ENCODE measurements at places on chromosomes 12 and 14.

GRCh38 chr12:131177599-131177998, 223.9 kb downstream of the ADGRD1 start:
- no peak for DNase-seq

- DNase-seq, result no peak
These were observed 92.8 kb downstream of the FRMD6 start for GRCh38 chr14:51744372-51745130.

- DNase-seq, result no peak
These were observed 405.5 kb downstream of the MDGA2 start for GRCh38 chr14:47269756-47270492.

GRCh38 chr12:100229036-100229635, 28.5 kb downstream of the ACTR6 start:
- no peak for DNase-seq

- DNase-seq, result peak; percentile 14
These were observed 2.4 kb downstream of the DHH start for GRCh38 chr12:49092086-49092815.

DNA sequence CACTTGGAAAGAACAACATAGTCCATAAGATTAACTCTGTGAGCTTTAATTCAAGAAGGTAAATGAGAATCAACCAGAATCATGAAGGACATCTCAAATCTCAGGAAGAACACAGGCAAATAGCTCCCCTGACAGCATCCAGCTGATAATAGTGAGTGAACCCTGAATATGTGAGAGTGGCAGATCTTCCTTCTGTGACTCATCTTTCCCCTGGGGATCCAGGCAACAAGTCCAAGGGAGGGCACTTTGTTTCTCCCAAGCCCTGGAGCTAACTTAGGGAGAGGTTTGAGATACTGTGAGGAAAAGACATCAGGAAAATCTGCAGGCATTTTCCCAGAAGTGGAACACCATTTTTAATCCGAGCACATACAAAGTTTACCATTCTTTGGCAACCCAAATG, 763.9 kb upstream of the MGAT4C start:
- no peak for DNase-seq

DNA sequence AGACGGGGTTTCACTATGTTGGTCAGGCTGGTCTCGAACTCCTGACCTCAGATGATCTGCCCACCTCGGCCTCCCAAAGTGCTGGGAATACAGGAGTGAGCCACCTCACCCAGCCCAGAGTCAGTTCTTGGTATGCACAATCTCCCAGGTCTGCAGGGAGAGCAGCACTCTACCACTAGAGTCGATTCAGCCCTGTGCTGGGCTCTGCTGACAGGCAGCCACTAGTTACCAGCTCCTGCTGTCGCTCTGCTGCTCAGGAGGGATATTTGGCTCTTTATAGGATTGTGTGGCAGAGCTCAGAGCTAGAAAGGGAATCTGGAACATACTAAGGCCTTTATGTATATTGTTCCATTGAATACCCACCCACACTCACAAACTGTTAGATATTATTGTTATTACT, 44.3 kb downstream of the SPTB start:
- no peak for DNase-seq

DNA sequence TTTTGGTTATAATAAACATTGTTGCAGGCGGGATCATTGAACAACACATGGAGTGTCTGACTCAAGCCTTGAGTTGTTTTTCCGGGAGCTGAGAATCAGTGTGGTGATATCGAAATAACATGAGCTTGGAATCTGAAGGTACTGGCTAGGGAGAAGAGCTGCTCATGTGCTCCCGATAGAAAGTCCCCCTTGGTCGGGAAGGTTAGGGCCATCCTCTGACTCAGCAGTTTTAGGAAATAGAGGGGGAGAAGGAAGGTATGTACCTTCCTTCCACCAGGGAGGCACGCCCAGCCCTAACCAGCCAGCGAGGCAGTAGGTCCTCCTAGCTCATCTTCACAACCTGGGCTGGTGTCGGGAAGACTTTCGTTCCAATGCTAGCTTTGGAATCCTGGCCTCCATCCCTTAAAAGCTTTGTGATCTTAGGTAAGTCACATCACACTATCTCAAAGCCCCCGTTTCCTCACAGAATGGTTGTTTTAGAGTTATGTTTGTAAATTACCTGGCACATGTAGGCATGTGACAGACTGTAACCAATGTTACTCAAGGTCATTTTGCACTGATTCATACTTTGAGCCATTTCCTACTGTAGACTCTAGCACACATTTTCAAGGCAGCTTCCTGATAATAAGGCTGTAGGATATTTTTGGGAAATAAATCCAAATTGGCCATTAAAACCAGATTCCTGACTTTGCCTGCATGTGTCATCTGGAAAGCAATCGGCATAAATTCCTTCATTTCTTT, 1.9 kb upstream of the RAB35 start:
- DNase-seq, result no peak

GRCh38 chr14:104872469-104873341, 7.6 kb downstream of the CEP170B start:
- DNase-seq, result no peak

GRCh38 chr12:21933656-21934055, 7.6 kb downstream of the ABCC9 start:
- DNase-seq, result no peak

DNA sequence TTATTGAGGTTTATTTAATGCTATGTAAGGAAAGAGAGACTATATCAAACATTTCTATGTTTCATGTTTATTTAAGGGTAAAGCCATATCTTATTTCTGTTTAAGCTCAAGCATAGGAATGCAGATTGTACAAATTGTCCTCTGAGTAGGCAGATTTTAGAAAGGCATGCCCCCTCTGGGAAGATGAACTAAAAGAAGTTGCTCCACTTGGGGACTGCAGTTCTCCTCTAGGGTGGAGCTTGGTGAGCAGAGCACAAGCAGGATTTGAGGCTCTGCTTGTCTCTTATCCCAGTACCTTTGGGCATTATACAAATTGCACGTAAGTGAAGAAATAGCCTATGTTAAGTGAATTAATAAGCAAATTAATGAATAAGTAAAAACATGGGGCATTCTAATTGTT, 96.2 kb upstream of the PDE3A start:
- no peak for DNase-seq

GRCh38 chr14:56162476-56162875, 44.3 kb downstream of the PELI2 start:
- DNase-seq, result no peak

- DNase-seq, result peak; percentile 36
These were observed 7.2 kb upstream of the C1R start for GRCh38 chr12:7099290-7099996.

- no peak for DNase-seq
These were observed 11.4 kb upstream of the ORAI1 start for GRCh38 chr12:121614872-121615467.

GRCh38 chr12:64696080-64696741, 63.0 kb downstream of the GNS start:
- DNase-seq, result peak; percentile 46

GRCh38 chr12:727321-727720, 25.1 kb upstream of the WNK1 start:
- DNase-seq, result no peak

- DNase-seq, result no peak
These were observed 98.0 kb downstream of the SAMD4A start for GRCh38 chr14:54664961-54665360.

- DNase-seq, result no peak
These were observed 26.1 kb upstream of the FOXN3 start for GRCh38 chr14:89443042-89443629.

GRCh38 chr12:49645146-49646039, 22.0 kb downstream of the PRPF40B start:
- DNase-seq, result no peak

DNA sequence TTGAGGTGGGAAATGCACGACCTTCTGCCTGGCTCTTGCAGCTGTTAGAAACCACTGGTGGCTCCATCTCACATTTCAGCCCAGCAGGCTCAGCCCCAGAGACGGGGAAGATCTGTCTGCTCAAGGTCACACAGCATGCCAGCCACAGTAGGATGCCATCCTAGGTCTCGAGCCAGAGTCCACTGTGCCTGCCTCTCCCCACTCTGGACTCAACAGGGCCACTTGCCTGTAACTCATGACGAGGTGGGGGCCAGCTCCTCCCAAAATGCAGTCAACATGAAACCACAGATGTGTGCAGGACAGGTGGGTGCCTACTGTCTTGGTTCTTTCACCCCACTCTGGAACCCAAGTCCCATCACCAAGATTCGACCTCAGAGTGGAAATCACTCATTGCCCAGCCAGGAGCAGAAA, 23.2 kb downstream of the BCL11B start:
- DNase-seq, result no peak

DNA sequence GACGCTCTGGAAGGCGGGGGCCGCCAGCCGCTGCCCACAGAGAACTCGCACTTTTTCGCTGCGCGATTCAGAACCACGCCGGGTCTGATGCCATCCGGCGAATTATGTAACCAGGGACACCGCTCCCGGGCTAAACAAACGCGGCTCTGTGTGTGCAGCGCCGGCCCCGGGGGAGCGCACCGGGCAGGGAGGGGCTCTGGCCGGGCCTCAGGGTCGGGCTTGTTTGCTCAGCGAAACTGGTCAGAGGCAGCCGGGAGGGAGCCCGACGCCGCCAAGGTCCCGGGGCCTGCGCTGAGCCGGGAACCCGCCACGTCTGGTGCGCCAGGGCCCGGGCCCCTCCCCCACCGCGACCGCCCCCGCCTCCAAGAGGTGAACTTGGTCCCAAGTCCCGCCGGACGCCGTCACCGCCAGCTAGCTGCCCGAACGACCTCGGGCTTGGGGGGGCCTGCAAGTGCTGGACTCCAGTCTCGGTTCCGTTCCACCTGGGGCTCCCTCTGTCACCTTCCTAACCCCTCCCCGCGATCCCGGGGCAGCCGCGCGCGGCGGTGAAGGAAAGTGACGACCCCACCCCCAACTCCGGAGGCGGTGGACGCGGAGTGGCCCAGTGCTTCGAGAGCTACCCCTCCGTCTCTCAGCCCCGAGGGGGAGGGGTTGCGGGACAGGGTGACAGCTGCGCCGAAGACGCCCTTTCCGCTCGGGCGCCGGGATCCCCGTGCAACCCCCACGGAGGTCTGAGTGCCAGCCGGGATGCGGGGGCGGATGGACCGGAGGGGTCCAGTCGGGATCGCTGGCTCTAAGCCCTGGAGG, 848 bp downstream of the CTDSP2 start:
- peak; percentile 25 for DNase-seq

GRCh38 chr14:55129428-55130195, 560 bp downstream of the LGALS3 start:
- no peak for DNase-seq

DNA sequence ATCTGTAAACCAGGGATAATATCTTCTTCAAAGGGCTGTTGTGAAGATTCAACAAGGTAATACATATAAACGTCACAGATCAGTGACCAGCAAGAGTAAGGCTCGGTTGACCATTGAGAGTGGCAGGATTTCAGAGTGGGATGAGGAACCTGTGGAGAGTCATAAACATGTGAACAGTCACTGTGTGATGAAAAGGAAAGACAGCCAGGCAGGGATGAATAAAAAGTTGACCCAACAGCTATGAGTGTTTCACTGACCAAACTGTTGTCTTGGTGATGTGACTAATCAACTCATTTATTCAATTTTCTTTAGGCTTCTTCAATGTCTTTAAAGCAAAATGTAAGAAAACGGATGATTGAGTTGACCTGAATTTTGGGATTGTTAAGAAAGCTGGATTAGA, 8.6 kb upstream of the FRMD6 start:
- DNase-seq, result no peak

- no peak for DNase-seq
These were observed 6.6 kb upstream of the ADGRD1 start for GRCh38 chr12:130947028-130947613.

DNA sequence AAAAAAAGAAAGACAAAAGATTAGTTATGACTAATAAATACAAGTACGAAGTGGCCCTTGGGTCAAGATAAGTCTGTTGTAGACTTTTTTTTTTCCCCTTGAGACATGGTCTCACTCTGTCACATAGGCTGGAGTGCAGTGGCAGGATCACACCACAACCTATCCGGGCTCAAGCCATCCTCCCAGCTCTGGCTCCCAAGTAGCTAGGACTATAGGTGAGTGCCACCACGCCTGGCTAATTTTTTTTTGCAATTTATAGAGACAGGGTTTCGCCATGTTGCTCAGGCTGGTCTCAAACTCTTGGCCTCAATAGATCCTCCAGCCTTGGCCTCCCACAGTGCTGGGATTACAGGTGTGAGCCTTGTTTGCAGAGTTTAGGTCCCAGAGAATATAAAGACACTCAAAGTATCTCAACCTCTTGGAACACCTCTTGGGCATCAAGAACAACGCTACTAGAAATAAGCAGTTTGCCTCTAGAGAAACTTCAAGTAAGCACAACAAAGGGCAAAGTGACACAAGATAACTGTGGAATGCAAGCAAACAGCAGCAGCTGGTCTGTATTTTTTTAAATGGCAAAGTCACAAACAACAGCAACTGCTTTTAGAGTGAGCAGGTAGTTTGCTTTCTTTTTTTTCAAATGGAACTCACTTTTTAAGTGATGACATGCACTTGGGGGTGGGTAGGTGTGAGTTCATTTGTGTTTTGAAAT, 3.9 kb upstream of the MDM2 start:
- DNase-seq, result no peak

DNA sequence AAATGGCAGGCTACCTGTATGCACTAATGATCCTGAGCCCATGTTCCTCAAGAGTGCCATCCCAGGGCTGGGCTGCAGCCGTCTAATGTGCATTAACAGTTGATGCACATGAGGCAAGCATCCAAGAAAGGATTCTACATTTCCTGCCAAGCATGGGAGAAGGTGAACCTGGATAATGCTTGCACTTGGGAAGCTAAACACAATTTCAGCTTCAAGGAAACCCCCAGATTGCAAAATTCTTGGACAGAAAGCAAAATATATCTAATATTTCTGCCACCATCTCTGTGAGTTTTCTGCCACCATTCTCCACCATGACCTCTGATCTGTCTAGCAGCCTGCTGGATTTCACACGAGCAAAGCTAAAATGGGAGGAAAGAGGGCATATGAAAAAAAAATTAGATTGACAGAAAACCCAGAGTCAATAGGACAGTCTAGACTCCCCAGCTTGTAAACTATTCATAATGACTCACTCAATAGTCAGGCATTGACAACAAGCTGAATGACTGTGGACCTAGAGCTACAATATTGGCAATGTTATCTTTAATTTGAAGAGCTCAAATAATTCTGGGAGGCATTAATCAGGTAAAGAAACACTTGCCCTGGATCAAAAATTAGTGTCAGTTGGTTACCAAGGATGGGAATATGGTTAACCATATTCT, 91.9 kb upstream of the BCL2L14 start:
- DNase-seq, result no peak

GRCh38 chr14:69574263-69574953, at the start of gene CCDC177:
Gene CCDC177 (minus strand): TSS chr14:69574871. CDS start chr14:69573622, 1,249 bp downstream.
- peak; percentile 92 for DNase-seq
